ENCODE measurements at places on chromosomes 6 and 20.

GRCh38 chr6:144647971-144648651 is 363.0 kb downstream of the UTRN start:
- no peak for DNase-seq

GRCh38 chr6:26152226-26153101 is 65.2 kb downstream of the HFE start:
- DNase-seq = peak; percentile 49

GRCh38 chr6:167134448-167135328 is 11.8 kb downstream of the CCR6 start:
- no peak for DNase-seq

DNA sequence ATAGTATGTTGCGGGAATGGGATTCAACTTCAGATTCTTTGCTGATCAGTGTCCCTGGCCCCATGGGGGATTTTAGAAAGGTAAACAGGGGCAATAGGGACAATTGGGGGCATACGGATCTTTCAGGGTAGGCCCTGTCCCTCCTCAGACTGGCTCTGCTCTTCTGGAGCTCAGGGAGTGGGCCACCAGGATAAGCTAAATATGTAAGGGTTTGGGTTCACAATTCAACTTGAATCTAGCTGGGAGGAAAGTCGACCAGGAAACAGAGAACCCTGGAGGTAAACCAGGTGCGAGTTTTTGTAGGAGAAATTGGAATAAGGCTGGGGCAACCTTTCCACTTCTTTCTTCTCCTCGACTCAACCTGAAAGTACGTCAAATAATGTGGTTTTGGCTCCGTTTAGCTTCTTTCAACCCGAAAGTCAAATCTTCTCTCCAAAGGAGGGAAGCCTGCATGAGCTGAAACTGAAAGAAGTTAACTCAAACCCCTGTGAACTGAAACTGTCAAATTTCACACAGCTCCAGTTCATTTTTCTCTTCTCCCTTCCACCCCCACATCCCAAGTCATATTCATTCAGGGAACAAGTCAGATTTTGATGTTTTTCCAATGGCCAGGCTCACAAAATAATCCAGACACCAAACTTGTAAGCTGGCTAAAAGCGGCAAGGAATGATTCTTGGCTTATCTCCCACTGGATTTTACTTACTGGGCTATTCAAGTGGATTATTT is 278.2 kb downstream of the CLIC5 start:
- no peak for DNase-seq

DNA sequence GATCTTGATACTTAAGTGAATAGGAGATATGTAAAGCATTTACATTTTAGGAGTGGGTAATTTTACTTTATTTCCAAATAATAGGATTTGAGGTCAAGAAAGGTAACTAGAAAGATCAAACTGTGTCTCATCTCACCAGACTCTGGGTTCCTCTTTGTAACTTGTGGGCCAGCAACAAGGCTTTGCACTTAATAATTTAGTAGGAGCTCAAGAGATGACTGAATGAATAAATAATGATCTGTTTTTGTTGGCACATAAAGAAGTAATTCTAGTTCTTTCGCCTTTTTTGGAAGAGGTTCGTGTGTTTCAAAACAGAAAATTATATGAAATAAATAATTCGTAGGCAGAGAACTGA is 67.4 kb upstream of the FABP7 start:
- DNase-seq = no peak

GRCh38 chr20:18058661-18059467 is 1.1 kb upstream of the OVOL2 start:
- DNase-seq = no peak

Measured in A172 (cell line).